ENCODE measurements at places on chromosomes 4 and X.

- DNase-seq = peak; percentile 51
Measured at GRCh38 chr4:156475322-156475721, 496.3 kb downstream of the PDGFC start.

- no peak for DNase-seq
Measured at GRCh38 chr4:129232589-129233337, 136.8 kb downstream of the C4orf33 start.

DNA sequence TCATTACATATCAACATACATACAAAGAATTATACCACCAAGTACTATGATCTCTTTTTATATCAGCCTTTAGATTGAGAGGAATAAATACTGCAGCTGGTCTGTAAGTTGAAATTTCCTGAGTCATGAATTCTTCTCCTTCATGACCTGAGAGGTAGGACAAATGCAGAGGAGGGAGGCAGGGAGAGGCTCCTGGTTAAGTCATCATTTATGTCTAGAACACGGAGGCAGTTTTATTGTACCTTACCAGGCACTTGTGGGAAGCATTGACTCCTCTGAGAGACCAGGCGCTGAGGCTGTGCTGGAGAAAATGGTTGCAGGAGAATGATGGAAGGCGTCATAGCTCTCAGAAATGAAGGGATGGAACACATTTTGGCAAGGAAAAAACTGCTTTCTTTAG lies 12.5 kb upstream of the CASK start:
- no peak for DNase-seq

GRCh38 chrX:1323315-1323714 lies 13.3 kb upstream of the IL3RA start:
- DNase-seq = no peak

DNA sequence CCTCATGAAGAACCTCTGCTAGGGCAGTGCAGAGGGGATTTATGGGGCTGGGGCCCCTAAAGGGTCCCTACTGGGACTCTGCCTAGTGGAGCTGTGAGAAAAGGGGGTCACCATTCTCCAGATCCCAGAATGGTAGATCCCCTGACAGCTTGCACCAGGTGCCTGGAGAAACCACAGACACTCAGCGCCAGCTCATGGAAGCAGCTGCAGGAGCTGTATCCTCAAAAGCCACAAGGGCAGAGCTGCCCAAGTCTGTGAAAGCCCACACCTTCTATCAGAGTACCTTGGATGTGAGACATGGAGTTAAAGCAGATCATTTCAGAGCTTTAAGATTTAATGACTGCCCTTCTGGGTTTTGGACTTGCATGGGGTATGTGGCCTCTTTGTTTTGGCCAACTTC lies 38.6 kb downstream of the MAP9 start:
- DNase-seq = no peak

DNA sequence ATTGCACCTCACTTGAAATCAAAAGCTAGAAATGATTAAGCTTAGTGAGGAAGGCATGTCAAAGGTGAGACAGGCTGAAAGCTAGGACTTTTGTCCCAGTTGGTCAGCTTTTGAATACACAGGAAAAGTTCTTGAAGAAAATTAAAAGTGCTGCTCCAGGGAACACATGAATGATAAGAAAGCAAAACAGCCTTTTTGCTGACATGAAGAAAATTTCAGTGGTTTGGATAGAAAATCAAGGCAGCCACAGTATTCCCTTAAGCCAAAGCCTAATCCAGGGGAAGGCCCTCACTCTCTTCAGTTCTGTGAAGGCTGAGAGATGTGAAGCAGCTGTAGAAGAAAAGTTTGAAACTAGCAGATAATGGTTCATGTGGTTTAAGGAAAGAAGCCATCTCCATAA lies 150.8 kb downstream of the ADGRL3 start:
- DNase-seq = no peak

DNA sequence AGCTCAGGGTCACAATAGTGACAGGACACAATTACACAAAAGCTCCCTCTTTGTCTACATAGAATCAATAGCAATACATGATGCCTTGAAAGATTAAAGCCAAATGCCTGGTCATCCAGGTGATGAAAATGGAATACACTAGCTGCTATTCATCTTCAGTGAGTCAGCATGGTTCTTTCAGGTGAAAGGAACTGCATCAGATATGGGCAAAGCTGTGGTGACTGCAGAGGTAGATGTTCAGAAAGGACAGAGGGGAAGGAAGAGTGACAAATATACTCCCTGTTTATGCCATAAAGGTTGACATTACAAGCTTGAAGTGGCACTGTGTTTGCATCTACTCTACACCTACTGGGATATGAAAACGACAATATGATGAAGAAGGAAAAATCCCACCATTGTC lies 20.0 kb upstream of the FTHL17 start:
- no peak for DNase-seq

DNA sequence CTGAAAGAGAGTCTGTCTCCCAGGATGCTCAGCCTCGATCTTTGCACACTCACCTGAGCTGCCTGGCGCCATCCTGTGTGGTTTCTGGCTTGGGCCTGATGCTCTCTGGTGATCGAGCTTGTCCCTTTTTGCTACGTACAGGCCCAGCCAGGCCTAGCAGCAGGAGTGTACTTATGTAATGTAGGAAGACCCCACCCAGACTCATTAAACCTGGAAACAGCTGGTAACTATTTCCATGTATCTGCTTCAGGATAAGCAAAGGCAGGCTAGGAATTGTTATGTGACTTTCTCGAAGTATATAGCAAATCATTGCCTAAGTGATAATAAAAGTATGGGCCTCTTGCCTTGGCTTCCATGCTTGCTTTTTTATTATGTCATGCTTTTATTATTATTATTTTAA lies 18.6 kb upstream of the ARSJ start:
- DNase-seq = no peak

DNA sequence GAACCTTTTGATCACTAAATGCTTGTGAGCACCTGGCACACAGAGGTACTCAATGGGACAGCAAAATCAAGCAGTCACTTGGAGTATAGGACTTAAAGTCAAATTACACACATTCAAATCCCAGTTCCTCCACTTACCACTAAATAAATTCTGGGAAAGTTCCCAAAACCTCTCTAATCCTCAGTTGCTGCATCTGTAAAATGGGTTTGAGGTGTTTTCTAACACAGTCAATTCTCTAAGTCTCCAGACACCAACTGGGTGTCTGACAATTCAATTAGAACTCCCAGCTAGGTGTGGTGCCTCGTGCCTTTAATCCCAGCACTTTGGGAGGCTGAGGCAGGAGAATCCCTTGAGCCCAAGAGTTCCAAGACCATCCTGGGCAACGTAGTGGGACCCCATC lies 19.0 kb downstream of the QDPR start:
- no peak for DNase-seq

DNA sequence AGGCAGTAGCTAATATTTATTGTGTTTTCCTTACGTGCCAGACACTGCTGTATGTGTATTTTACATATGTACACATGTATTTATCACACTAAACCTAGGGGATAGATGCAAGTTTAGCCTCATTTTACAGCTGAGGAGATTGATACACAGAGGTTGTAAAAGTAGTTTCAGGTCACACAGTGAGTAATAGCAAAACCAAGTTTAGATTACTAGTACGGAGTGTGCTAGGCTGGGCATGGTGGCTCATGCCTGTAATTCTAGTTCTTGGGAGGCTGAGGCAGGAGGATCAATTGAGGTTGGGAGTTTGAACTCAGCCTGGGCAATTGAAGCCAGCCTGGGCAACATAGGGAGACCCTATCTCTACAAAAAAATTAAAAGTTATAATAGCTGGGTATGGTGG lies 701.1 kb upstream of the ATOH1 start:
- no peak for DNase-seq

DNA sequence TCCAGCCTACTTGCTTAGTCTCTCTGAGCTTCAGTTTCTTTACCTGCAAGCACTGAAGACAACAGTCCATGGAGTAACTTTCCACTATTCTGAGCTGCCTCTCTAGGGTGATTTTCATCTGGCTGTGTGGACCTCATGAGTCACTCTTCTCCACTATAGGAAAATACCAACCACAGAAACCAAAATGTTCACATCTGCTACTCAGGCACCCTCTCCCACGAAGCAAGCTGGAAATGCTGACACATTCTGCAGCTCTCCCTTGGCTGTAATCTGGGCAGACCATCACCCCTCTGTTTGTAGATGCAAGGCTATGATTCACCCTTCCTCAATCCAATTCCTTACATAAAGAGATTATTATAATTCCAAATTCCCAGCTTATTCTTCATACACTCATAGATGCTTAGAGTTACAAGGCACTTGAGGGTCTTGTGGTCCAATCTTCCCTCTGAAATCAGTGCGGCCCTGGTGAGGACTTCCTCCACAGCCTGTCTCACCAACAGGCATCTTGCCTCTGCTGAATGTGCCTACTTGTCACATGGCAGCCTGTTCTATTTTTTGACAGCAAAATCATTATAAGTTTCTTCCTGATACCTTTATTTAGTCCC lies 97.0 kb upstream of the LNX1 start:
- peak; percentile 99 for DNase-seq

GRCh38 chr4:38820329-38821061 lies 15.9 kb upstream of the TLR1 start:
- DNase-seq = no peak

Data from astrocyte of the cerebellum (primary cell).